Mesenchymal stem cell (in vitro differentiated cells and primary cell): ENCODE measurements at places on chromosomes 16 and 17.

GRCh38 chr16:12906271-12906670, 4.9 kb downstream of the SHISA9 start:
- no peak overlapping the region for H3K4me3 ChIP-seq
- no peak overlapping the region for H3K27ac ChIP-seq
- H3K36me3 ChIP-seq, result no peaks in the 10 kb centered on the region
- no peak for DNase-seq
- peaks cover 61% of the 10 kb centered on the region for H3K27me3 ChIP-seq

- no peak overlapping the region for H3K4me3 ChIP-seq
- no peaks in the 10 kb centered on the region for H3K27me3 ChIP-seq
- no peaks in the 10 kb centered on the region for H3K4me1 ChIP-seq
- H3K36me3 ChIP-seq, result no peaks in the 10 kb centered on the region
Observed at GRCh38 chr16:54473226-54473993, 186.8 kb upstream of the IRX3 start.

DNA sequence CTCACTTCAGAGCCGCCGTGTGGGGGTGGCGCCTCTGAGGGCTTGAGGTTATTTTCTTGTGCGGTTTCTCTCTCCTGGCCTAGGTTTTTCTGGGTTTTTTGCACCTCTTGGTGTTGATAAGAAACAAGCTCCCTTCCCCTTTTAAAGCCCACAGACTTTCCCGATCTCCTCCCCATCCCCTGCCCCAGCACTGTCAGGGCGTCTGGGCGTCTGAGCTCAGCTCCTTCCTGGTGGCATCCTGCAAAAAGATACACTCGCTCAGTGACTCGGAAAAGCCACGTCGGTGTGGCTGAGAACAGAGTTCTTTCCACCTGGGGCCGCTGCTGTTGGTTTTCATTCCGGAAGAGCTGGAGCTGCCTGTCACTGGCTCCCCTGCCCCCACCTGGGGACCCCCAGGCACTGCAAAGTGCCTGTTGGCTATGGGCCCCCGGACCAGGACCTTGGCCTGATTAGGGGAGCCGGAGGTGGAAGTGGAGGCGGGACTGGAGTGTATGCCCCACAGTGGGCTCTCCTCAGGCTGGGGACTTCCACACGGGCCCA, 14.5 kb downstream of the BAIAP2 start:
- peak; percentile 21 for DNase-seq
- H3K27ac ChIP-seq, result peak overlapping the region; percentile 98
- H3K4me3 ChIP-seq, result no peak overlapping the region
- H3K4me1 ChIP-seq, result peaks cover 84% of the 10 kb centered on the region
- H3K36me3 ChIP-seq, result peaks cover 46% of the 10 kb centered on the region

DNA sequence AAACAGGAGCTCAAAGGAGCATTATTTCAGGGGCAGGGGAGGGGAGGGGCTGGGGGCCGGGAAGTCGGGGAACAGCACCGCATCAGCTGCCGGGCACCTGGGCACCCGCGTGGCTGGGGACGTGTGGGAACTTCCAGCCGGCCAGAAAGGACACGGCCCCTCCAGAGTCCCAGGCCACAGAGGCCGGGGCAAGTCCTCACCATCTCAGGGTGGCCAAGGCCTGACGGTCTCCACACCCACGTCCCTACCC, 1.1 kb downstream of the PGAP6 start:
- H3K4me3 ChIP-seq, result peak overlapping the region; percentile 81
- peaks cover 16% of the 10 kb centered on the region for H3K36me3 ChIP-seq
- H3K27ac ChIP-seq, result no peak overlapping the region
- H3K4me1 ChIP-seq, result peaks cover 41% of the 10 kb centered on the region

- no peaks in the 10 kb centered on the region for H3K27me3 ChIP-seq
- H3K27ac ChIP-seq, result no peak overlapping the region
- no peak overlapping the region for H3K4me3 ChIP-seq
- DNase-seq, result no peak
Observed at GRCh38 chr16:5415123-5415522, 317.5 kb upstream of the EEF2KMT start.

DNA sequence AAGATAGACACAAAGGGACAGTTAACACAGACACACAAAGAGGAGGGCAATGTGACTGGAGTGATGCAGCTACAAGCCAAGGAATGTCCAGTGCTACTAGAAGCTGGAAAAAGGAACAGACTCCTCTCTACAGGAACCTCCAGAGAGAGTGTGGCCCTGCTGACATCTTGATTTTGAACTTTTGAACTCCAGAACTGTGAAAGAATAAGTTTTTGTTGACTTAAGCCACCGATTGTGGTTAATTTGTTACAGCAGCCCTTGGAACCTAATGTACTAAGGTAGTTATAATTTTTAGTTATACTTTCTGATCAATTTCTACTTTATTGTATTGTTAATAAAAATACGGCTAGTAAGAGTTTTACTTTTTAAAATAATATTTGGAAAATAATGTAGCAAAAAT, 129.1 kb downstream of the MYO1D start:
- no peaks in the 10 kb centered on the region for H3K4me1 ChIP-seq
- H3K4me3 ChIP-seq, result no peak overlapping the region
- DNase-seq, result no peak
- H3K36me3 ChIP-seq, result peaks cover 54% of the 10 kb centered on the region
- no peak overlapping the region for H3K27ac ChIP-seq

GRCh38 chr17:32518646-32519227, 31.9 kb downstream of the CDK5R1 start:
- no peaks in the 10 kb centered on the region for H3K27me3 ChIP-seq
- H3K4me3 ChIP-seq, result peak overlapping the region; percentile 69
- no peak overlapping the region for H3K27ac ChIP-seq
- no peaks in the 10 kb centered on the region for H3K36me3 ChIP-seq
- no peak for DNase-seq

GRCh38 chr17:70242781-70243437, 73.6 kb downstream of the KCNJ2 start:
- H3K36me3 ChIP-seq, result no peaks in the 10 kb centered on the region
- no peaks in the 10 kb centered on the region for H3K27me3 ChIP-seq
- H3K4me1 ChIP-seq, result no peaks in the 10 kb centered on the region
- DNase-seq, result peak; percentile 17

- peaks cover 3% of the 10 kb centered on the region for H3K36me3 ChIP-seq
- peaks cover 36% of the 10 kb centered on the region for H3K4me1 ChIP-seq
- H3K27ac ChIP-seq, result peak overlapping the region; percentile 90
- DNase-seq, result peak; percentile 99
Observed at GRCh38 chr17:7836596-7837407, 2.8 kb downstream of the KDM6B start.

DNA sequence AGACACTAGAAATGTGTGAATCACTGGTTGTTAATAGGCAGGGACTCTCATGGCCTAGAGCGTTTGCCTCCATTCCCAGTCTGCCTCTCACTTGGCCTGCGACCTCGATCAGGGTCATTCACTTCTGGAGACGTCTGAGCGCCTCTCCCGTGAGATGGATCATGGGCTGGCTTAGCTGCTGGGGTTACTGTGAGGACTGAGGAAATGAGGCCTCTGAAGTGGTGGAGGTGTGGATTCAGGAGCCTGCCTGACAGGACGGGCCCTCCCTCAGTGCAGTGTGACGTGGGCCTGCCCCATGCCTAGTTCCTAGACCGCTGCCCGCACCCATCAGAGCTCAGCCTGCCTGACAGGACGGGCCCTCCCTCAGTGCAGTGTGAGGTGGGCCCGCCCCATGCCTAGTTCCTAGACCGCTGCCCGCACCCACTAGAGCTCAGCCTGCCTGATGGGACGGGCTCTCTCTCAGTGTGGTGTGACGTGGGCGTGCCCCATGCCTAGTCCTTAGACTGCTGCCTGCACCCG, 61.9 kb downstream of the BANP start:
- peak overlapping the region; percentile 24 for H3K27ac ChIP-seq
- peaks cover 27% of the 10 kb centered on the region for H3K4me1 ChIP-seq
- DNase-seq, result peak; percentile 77
- no peaks in the 10 kb centered on the region for H3K27me3 ChIP-seq

GRCh38 chr17:82655038-82655479, 6.8 kb upstream of the WDR45B start:
- no peak for DNase-seq
- no peak overlapping the region for H3K4me3 ChIP-seq
- H3K4me1 ChIP-seq, result no peaks in the 10 kb centered on the region
- peaks cover 33% of the 10 kb centered on the region for H3K36me3 ChIP-seq

DNA sequence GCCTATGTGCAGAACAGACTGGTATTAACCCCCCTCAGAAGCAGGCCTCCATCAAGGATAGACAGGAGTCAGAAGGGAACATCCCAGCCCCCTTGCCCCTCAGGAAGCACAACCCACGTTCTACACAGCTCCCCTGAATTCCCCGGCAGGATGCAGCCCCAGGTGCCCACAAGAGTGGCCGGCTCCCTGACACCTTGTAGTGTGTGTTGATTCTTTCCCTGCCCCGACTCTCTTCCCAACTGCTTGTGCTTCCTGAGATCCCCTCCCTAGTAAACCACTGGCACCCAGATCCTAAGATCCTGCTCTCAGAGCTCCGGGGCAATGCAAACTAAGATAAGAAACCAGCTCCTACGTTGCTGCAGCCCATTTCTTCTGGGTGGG, 34.8 kb upstream of the LITAF start:
- no peaks in the 10 kb centered on the region for H3K36me3 ChIP-seq
- H3K27me3 ChIP-seq, result no peaks in the 10 kb centered on the region
- H3K4me3 ChIP-seq, result peak overlapping the region; percentile 43
- no peak for DNase-seq
- H3K27ac ChIP-seq, result no peak overlapping the region

- H3K27me3 ChIP-seq, result peaks cover 20% of the 10 kb centered on the region
- H3K4me3 ChIP-seq, result no peak overlapping the region
- H3K36me3 ChIP-seq, result no peaks in the 10 kb centered on the region
- no peak overlapping the region for H3K27ac ChIP-seq
Observed at GRCh38 chr16:88973007-88973410, 4.0 kb downstream of the CBFA2T3 start.

- H3K27me3 ChIP-seq, result no peaks in the 10 kb centered on the region
- no peaks in the 10 kb centered on the region for H3K36me3 ChIP-seq
- no peak for DNase-seq
- H3K4me1 ChIP-seq, result peaks cover 4% of the 10 kb centered on the region
Observed at GRCh38 chr17:41394254-41394996, 3.0 kb downstream of the KRT31 start.
